ENCODE measurements at places on chromosomes 11 and 22.

DNA sequence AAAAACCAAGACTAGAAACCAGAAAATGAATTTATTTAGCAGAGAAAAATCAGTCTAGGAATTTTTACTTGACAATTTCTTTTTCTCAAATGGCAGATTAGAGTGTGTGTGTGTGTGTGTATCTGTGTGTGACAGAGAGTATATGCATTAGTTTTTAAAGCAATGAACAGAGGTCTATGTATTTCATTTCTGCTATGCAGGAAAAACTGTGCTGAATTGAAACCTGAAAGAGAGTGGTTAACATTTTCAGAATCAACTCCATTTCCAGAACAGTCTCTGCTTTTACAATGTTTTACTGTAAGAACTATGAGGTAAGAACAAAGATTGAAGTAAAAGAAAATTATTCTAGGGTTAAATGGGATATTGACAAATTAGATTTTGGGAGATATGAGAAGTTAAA lies 114.8 kb downstream of the GRM5 start:
- DNase-seq = no peak

DNA sequence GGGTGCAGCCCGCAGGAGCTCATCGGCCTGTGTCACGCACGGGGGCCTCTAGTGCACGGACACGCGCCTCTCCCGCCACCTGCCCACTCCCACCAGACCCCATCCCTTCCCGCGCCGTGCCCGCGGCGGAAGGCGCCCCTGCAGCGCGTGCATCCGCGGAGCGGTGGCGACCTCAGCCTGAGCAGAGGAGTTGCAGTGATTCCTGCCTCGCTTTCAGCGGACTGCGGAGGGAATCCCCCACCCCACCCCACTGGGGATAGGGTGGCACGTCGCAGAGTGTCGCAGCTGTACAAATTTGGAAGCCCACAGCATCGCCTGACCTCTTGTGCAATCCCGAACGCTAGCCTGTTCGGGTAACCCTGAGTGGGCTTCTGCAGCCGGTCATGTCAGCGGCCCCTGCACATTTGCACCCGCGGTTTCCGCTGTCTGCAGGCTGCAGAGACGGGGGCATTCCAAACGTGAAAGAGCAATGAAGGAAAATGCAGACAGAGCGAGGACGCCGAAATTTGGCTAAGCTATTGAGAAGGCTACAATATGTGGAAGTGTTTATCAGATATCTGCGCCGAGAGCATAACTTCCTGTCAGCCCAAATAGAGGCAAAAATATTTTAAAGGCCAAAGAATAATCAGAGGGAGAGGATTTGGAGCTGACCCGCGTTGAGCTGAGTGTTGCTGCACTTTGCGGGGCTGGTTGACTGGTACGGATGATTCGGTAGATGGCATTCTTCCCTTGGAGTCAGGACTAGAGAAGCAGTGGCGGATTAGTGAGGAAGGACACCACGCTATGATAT lies 617 bp upstream of the ARHGAP20 start:
- no peak for DNase-seq

DNA sequence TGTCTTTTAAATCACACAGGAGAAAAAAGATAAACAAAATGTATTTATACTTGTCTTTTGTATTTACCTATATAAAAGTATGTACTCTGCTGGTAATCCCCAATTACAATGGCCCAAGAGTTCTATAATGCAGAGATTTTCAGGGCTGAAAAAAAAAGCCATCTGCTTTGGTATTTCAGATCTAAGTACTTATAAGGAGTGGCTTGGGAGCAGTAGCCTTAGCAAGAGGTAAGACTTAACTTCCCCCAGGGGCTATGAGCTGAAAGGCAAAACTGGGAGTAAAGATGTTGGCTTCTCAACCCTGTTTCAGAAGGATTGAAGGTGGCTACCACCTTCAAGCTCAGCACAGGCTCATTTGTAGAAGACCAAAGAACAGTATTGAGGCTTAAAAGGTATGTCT lies 35.3 kb upstream of the EP300 start:
- DNase-seq = no peak

DNA sequence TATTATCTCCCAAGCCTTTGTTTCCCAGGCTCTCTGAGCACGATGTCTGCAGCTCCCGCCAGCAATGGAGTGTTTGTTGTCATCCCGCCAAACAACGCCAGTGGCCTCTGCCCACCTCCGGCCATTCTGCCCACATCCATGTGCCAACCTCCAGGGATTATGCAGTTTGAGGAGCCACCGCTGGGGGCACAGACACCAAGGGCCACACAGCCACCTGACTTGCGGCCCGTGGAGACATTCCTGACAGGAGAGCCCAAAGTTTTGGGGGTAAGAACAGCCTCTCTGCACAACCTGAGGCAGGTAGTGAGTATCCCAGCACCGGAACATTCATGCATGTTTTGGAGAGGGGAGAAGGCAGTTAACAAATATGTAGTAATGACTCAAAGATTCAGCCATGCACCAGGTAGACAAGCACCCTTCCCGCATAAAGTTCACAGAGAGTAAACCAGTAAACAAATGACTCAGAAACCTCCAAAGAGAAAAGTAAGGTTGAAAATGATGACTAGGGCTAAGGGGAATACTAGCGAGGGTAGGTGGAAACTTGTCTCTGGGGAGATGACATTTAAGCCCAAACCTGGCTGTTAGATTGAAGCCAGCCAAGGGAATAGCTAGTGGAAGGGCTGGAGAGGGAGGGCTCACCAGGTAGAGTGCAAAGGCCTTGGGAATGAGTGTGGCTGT lies 7.2 kb downstream of the MS4A15 start:
- no peak for DNase-seq

DNA sequence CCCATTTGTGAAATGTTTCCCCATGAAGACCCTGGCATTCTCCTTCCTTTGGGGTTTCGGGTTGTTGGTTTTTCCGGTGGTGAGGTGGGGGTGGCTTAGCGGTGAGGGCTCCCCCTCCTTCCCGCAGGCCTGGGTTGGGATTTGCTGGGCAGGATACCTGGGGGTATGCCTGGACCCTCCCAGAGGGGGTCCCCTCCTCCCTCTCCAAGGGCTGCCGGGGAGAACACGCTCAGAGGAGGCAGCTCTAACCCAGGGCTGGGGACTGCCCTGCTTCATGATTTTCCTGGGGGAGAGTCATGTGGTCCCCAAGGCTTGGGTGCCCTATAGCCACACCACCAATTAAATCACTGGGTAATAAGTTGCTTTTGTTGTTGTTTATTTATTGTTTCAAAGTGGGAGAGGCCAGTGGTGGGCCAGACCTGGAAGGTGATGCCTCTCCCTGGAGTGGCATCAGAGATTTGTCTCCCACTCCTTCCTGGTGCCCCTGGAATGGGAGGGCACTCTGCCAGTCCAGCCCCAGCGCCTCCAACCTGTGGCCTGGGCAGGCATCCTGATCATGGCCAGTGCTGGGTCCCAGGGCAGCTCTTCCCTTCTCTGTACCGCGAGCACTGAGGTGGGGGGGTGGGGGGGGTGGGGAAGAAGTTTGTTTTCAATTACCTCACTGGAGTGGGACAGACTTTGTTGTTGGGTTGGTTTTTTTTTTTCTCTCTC lies 1.3 kb upstream of the CLCF1 start:
- DNase-seq = no peak

- DNase-seq = no peak
Observed at GRCh38 chr11:79249295-79249993, 191.4 kb downstream of the TENM4 start.

- DNase-seq = peak; percentile 50
Observed at GRCh38 chr11:117574551-117574950, 222.5 kb downstream of the DSCAML1 start.

DNA sequence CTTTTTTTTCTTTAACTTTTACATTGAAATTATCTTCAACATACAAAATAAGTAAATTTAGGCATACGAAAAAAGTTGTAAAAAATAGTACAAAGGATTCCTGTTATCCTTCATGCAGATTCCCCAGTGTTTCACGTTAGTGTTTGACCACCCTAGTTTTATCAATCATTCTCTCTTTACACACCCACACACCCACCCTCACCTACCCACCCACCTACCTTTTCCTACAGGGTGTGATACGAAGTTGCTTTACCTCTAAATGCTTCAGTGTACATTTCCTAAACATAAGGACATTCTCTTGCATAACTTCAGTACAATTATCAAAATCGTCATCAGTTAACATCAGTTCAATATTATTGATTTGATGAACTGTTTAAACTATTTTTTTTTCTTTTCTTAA lies 37.0 kb downstream of the HIPK3 start:
- DNase-seq = no peak

DNA sequence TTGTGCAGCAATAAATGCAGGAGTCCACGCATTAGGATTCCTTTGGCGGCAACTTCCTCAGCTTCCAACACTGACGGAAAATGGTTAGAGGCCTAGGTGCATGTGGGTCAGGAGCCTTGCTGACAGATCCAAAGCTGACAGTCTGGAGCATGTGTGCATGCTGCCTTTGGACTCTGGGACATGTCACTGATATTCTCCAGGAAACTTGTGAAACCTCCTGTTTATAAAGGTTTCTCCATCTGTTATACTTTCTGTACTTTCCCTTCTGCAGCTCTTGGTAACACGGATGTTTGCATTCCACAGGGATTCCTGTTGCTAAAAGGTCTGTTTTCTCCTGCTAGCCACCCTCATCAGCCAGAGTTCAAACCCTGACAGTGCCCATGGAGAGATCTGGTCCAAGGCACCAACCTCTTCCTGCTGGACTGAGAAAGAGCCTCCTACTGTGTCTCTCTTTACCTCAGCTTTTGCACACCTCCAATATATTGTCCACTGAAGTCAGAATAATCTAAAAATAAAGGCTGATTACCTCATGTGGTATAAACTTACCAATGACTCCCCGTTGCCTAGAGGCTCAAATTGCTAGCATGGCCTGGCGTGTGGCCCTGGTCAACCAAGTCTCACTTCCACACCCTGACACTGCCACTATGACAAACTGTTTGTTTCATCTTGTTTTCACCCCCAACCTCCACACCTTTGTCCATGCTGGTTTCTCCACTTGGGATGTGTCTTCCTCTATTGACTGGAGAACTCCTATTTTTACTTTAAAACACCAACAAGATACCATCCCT lies 31.1 kb upstream of the LYVE1 start:
- no peak for DNase-seq

DNA sequence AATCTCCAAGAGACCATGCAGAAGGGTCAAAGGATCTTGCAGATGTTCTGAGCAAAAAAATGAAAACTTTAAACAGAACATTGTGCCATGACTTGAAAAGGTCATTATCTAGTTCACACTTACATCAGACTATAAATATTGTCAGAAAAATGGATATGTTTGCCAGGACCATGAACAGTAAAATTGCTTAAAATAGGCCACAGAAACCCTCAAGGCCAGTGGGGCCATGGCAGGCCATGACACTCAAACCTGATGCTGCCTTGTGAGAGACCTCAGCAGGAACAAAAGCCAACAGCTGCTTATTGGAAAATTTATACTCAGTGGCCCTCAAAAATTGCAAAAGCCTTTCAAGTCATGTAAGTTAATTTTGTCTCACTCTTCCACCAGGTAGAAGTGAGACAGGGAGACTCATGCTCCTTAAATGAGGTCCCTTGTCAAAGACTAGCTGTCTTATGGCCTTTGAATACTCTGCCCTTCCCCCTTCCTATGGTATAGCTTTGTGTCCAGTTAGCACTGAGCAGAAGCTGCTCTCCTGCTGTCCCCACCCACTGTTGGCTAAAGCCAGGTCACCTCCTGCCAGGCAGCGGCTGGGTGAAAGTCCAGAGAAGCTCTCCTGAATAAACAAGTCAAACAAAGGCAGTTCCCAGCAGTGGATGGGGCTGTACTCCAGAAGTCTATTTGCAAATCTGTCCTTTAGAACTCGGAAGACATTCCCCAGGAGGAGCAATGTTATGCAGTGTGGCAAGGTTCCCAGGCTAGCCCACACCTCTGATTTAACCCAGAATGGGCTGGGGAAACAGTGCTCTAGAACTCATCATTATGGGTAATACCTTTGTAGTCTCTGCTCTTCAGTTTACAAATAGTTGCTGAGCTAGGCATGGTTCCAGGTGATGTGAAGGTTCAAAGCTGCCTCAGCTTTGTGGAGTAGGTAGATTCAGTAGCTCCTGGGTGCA lies 21.4 kb downstream of the ADM start:
- DNase-seq = no peak

GRCh38 chr11:103870821-103871309 lies 165.6 kb upstream of the DDI1 start:
- DNase-seq = peak; percentile 82

All from Right ventricle myocardium inferior (tissue), 1 donor.